ENCODE measurements at places on chromosomes 2 and 18.

- no peak for DNase-seq
These were observed 112.7 kb upstream of the PTPRM start for GRCh38 chr18:7454429-7454828.

GRCh38 chr2:61898810-61899209 lies 6.7 kb upstream of the COMMD1 start:
- DNase-seq = peak; percentile 27

- no peak for DNase-seq
These were observed 419.9 kb upstream of the HS6ST1 start for GRCh38 chr2:128738446-128739110.

- DNase-seq = no peak
These were observed 584.3 kb downstream of the BCL11A start for GRCh38 chr2:59969161-59969560.

DNA sequence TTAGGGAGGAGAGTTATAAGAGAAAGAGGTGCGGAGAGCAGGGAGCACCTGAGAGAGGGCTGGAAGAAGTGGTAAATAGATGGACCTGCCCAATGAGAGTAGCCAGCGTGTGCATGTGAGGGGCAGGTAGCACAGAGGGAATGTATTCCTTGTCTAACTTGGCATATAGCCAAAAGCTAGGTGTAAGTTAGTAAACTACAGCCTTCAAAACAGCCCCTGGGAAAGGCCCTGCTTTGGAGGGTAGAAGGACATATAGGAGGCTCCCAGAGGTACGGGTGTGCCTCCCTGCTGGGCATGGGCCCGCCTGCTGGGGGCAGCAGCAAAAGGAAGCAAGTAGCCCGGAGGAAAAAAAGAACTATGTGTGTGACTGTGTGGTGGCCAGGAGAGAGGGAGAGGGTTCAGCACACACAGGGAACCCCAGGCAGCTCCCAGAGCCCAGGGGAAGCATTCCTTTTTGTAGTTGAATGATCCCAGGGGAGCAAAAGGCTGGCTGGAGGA lies 48.0 kb downstream of the TCF7L1 start:
- peak; percentile 29 for DNase-seq

Measured in AG10803 (cell line).